Daoy (cell line): ENCODE measurements at places on chromosomes 2 and 18.

DNA sequence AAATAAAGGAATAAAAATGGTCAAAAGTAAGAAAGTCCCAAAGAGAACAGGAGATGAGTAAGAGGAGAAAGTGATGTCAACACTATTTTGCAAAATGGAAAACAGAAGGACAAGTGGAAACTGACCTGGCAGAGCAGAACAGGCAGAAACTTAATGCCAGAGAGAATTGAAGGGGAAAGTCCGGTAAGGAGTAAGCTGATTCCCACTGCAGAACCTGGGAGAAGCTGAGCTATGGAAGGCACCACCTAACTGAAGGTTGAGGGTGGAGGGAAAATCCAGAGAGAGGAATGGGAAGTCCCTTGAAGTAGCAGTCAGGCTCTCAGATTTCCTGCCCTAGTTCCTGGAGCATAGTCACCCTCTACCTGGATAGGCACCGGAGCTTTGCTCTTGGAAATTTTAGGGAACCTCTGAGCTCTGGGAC is 59.8 kb downstream of the MOGAT1 start:
- no peak for DNase-seq

- no peak for DNase-seq
Observed at GRCh38 chr2:227320305-227321094, 4.6 kb upstream of the MFF start.

GRCh38 chr18:48640566-48641270 is 101.9 kb downstream of the CTIF start:
- DNase-seq = peak; percentile 41

DNA sequence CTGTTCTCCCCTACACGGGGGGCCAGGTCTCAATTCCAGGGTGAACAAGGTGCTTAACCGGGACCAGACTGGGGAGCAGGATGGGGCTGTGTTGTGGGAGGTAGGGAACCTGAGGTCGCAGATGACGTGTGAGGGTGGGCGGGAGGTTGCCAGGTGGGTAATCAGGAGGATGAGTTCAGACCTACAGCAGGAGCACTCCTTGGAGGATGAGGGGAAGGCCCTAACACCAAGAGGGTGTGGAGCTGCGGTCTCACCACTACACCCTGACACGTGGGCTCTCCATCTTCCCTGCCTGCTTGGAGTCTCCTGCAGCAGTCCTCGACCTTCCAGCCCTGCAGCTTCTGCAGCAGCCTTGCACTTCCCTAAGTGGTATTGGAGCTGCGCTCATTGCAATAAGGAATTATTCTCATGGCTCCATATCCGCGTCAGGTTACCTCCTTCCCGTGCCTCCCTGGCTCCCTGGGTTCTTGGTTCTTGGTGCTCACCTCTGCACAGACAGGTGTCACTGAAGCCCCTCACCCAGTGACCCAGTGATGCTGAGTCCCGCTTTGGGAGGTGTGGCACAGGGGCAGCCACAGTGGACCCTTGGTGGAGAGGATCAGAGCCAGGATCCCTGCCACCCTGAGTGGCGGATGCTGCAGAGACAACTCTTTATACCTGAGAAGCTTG is 15.5 kb downstream of the SH3BP4 start:
- DNase-seq = no peak
